ENCODE measurements at places on chromosomes 11 and 22.
A peak's percentile ranks its signal among the peaks of the same experiment; 100 is the strongest.

DNA sequence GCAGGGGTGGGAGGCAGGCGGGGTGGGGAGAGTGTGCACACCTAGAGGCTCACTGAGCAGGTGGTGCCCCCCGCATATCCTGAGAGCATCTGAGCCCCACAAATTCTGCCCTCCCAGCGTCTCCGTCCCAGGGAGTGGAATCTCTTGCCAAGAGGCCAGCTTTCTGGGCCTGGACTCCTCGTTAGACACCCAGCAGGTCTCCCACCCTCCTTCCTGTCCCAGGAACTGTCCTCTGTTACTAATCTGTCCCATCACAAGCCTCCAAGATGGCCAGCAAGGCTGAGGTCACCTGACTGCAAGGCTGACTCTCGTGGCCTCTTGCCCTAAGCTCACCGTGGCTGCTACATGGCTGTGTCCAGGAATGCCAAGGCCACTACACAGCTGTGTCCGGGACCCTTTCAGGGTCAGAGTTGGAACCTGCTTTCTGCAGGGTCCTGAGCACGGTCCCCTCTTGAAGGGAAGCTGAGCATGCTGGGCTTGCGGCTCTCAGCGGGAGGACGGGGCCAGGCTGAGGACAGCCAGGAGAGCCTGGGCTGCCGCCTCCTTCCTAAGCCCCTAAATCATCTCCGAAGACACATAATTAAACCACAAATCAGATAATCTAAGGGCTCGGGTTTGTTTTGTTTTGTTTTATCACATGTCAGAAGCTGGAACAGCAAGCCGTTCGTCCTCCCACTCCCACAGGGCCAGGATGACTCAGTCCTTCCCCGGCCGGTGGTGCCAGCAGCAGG, 1327.3 kb downstream of the TBC1D22A start:
- no peak for DNase-seq

- no peak for DNase-seq
These were observed 39.0 kb downstream of the DDX10 start for GRCh38 chr11:108703916-108704315.

GRCh38 chr11:72363112-72363511, 71.2 kb downstream of the CLPB start:
- no peak for DNase-seq

GRCh38 chr11:36248436-36248835, 40.8 kb downstream of the COMMD9 start:
- DNase-seq = no peak

DNA sequence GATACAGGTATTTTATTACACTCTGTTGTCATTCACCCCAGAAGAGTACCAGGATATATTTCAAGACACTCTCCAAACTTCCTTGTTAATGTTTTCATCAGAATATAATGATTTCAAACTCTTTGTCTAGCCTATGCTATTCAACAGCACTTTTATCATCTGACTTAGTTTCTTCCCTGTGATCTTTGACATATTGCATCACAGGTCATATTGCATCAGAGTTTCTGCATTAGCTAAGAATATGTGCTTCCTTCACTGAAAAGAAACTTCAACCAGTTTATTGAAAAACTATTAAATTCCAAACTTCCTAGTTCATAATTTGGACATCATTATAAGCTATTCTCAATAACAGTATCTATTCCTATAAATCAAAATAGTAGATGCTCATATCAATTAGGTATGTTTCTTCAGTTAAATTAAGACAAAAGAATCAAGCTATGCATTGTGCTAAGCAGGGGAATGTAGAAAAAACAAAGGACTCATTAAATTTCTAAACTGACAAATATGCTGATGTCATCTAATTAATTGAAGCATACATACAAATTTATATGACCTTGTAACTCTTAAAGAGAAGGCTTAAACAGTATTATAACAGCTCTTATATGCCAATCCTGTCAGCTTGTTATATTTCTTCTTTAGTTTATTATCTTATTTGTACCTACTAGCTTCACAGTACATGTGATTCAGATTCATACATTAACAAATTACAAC, 361.8 kb upstream of the LUZP2 start:
- no peak for DNase-seq

DNA sequence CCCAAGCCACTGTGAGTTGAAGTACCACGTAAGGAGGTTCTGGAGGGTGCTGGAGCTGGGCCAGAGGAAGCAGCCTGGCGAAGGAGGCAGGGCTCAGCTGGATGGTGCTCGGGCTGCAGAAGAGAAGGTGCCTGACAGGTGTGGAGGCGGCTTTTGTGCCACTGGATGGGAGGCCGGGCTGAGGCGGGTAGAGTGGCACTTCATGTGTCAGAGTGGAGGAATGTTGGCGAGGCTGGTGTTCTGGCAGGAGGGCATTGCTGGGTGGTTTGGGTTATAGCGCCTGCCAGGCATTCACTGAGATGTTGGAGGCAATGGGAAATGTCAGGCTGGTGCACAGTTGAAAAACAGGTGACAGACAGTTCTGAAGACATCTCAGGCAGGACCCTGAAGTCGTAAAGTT, 24.2 kb downstream of the UBE2L3 start:
- DNase-seq = no peak

DNA sequence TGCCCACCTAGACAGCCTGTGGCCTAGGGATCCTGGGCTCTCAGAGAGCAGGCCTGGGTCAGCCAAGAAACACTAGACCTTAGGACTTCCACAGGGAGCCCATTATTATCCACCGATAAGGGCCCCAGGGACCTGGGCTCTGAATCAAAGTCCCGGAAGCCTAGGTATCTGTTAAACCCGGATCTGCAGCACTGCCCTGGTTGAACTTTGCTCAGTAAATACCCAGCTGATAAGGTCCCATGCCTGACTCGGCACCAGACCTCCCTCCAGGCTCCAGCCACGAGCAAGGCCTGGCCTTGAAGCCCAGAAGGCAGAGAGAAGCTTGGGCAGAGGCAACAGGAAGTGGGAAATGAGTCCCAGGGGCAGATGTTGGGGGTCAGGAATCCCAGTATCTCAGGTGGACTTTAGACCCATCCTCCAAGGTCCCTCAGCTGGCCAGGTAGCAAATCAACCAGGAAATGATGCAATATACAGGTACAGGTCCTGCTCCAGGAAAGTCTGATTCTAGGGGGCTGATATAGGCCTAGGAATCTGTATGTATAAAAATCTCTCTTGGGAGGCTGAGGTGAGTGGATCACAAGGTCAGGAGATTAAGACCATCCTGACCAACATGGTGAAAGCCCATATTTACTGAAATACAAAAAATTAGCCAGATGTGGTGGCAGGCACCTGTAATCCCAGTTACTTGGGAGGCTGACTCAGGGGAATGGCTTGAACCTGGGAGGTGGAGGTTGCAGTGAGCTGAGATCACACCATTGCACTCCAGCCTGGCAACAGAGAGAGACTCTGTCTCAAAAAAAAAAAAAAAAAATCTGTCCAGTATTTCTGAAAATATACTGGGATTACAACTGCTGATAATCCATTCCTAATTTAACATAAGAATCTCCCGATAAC, 18.7 kb downstream of the POU2AF1 start:
- DNase-seq = no peak

GRCh38 chr22:20569059-20570058, 61.9 kb downstream of the MED15 start:
- DNase-seq = no peak

DNA sequence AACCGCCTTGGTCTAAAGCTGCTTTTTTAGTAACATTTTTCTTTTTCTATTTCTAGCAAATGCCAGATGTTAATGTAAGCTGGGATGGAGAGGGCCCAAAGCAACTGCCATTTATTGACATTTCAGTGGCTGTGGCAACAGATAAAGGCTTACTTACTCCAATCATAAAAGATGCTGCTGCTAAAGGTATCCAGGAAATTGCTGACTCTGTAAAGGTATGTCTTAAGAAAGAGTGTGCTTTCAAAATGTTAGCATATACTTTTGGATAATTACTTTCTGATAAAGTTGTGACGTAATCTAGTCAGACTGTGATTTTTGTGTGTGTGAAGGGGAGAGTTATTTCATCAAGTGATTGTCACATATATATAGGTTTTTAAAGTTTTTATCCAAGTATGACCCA, 68.1 kb downstream of the PDHX start:
- DNase-seq = no peak

GRCh38 chr22:24164940-24165339, 16.3 kb upstream of the SUSD2 start:
- DNase-seq = no peak

DNA sequence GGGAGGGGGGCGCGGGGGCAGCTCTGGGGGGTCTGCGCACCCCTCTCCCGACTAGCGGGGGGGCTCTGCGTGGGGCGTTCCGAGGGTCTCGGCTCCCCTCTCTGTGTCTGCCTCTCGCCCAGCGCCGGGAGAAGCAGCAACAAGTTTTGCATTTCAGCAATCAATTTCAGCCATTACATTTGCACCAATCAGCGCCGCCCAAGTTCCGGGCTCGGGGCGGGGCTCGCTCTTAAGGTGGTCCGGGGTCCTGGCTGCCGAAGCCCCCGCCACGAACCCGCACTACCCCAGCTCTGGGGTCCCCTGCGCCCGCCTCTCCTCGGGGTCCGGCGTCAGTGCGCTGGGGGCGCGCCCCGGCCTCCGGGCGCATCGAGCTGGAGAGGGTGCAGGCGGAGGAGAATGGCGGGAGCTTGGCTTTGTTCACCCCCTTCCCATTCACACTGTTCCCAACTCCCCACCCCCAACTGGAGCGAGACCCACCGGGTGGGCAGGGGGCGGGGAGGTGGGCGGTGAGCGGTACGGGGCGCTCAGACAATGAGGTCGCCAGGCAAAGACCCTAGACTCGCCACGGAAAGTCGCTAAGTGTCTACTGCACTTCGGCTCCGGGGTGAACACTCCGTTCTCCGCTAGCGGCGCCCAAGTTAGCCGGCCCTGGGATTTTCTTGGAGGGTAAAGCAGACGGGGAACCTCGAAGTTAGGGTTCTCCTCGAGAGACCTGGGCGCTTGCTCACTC, at the start of gene MN1:
Gene MN1, minus strand, starts transcription at position 141 of the 730 bp plus-strand sequence. CDS start 1,213 bp downstream, outside the sequence.
- peak; percentile 67 for DNase-seq

DNA sequence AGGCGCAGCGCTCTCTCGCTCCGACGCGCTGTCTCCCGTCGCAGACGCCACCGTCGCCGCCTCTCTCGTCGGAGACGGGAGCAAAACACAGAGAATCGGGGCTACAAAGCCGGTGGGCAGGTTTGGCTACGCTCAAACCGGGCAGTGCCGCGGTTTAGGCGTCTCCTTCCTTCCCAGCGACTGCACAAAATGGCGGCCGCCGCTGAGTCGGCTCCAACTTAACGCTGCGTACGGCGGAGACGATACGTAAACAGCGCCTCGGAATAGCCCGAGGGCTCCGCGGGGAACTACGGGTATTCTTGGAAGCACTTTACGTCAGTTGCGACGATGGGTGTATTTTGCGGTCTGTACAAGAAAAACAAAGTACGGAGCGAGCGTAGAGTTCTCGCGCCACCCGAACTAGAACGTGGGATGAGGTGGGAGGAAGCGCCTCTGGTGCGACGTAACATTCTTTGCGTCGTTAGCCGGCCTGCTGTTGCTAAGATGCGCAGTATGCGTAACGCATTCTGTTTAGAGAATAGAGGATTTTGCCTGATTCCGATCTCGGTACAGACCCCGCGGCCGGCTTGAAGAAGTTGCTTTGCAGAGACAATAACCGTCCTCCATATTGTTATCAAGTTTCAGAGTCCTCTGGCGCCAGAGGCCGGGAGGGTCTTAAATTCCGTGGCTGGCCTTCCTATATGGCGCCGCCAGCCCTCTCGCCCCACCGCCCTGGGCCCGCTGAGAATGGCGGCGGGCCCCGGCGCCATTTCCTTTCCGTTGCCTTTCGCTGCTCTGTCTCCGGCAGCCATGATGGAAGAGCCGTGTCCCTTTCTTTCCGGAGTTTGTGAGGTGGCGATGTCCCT, at the start of gene DDX17:
Gene DDX17, minus strand, starts transcription at position 194 of the 845 bp plus-strand sequence.
- peak; percentile 89 for DNase-seq

GRCh38 chr22:37079668-37080171, 28.2 kb downstream of the KCTD17 start:
- no peak for DNase-seq

DNA sequence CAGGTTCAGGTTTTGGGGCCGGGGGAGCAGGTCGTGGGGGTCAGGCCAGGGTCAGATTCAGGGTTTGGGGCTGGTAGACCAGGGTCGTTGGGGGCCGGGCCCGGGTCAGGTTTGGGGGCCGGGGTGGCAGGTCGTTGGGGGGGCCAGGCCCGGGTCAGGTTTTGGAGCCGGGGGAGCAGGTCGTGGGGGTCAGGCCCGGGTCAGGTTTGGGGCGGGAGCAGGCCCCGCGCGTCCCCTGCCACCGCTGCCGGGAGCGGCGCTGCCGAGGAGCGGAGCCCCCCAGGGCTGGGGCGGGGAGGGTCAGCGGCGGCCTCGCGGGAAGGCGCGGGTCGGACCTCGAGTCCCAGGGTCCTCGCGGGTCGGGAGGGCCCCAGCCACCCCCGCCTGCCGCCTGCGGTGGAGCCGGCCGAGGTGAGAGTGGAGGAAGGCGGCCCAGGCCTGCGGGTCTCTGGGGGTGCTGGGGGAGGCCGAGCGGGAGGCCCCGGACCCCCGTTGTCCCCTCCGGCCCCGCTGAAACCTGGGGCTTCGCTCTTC, 535 bp downstream of the TRABD start:
- DNase-seq = no peak

GRCh38 chr11:68335683-68336082, 23.3 kb downstream of the LRP5 start:
- DNase-seq = no peak

GRCh38 chr22:45310331-45310976, 720 bp downstream of the FAM118A start:
- DNase-seq = peak; percentile 33

- no peak for DNase-seq
These were observed 68.9 kb downstream of the C11orf65 start for GRCh38 chr11:108398439-108398838.

- no peak for DNase-seq
These were observed 3.3 kb upstream of the KCNJ11 start for GRCh38 chr11:17391493-17392355.

DNA sequence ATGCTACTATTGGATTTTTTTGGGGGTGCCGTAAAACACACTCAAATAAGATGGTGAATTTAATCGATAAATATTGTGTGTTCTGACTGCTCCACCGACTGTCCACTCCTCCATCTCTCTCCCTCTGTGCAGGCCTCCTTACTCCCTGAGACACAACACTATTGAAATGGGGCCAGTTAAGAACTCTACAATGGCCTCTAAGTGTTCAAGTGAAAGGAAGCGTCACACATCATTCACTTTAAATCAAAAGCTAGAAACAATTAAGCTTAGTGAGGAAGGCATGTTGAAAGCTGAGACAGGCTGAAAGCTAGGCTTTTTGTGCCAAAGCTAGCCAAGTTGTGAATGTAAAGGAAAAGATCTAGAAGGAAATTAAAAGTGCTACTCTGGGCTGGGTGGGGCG, 156.7 kb downstream of the CTTN start:
- no peak for DNase-seq

DNA sequence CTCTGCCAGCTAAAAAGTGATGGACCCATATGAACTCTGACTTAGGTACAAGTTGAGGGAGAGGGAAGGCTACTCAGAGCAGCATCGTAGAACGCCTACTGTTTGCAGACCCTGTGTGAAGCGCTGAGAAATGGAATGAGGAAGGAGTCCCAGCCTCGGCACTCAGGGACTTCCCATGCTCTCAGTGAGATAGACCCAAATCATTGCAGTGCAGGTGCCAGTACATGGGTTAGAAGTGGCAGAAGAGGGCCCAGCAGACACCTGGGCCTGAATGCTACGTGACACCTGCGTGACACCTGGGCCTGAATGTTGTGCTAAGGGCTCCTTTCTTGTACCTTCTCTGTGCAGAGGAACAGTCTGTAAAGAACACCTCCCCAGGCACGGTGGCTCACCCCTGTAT, 2.6 kb upstream of the PDGFB start:
- DNase-seq = no peak

All from glutamatergic neuron (in vitro differentiated cells).